ENCODE measurements at places on chromosomes 1 and 21.

DNA sequence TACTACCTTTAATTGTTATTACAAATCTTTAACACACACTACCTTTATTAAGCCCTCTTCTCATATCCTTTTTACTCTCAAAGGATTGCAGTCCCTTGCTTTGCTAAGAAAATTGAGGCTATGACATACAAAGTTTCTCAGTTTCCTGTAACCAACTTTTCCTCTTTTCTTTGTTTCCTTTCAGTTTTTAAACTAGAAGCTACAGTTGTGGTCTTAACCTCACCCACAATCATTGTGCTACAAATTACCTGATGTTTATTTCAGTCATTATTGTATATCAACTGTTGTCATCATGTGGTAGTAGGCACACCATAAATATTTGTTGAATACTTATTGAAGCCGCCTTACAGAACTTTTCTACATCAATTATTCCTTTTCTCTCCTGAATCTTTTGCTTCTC, 51.8 kb downstream of the SLAMF6 start:
- DNase-seq, result peak; percentile 30

DNA sequence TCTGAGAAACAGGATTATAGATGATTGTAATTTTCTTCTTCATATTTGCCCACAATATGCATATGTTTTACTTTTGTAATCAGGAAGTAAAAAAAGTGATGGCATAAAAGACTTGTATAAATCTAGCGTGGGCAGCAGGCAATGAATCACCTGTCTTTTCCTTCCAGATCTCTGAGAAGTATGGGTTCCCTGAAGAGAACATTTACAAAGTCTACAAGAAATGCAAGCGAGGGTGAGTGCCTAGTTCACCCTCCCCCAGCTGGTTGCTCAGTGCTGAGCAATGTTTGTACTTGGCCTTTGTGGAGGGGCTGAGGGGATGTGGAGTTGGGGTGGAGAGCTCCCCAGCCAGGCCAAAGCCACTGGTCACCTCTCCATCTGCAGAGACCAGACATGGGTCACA, 30.7 kb downstream of the GRHL3 start:
- no peak for DNase-seq

GRCh38 chr1:203380420-203381150, 29.7 kb upstream of the FMOD start:
- no peak for DNase-seq

DNA sequence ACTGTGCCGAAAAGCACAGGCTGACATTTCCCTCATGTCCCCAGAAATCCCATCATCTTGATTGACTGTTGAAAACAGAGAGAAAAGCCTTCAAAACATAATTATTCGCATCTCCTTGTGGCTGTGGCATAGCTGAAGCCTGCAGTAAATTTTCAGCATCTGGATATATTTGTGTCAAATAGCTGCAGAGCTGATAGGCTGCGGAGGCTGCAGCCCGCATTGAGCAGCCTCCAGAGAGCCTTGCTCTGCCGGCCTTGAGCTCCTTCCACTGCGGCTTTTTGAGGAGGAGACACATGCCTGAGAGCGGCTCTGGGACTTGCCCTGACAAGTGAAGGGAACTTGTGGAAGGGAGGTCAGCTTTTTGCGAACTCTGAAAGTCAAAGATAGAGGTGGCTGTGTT, 144.7 kb downstream of the RYR2 start:
- DNase-seq, result no peak
